ENCODE measurements at places on chromosomes 2 and 18. TPM values are rescaled to one million over a fixed set of nuclear protein-coding genes. Genes with fewer than 3 reads are reported as not detected.

Gene NTSR2
- total RNA-seq = not detected

Gene NETO1
- 2.0 TPM for total RNA-seq

DNA sequence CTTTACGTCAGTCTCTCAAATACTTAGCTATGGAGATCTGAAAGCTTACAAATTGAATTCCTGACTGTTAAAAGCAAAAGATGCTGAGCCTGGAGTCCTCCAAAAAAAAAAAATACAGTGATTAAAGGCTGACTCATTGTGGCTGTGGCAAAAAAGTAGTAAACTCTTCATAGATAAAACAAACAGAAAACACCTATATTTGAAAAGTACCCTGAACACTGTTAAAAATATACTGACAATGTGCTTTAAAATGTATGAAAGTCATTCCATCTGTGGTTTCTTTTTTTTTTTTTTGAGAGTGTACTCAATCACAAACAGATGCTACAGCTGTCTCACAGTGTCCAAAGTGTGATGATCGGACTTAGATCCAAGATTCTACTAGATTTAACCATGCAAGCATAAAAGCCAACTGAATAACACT, 267.6 kb upstream of the CYP26B1 start:
- DNase-seq = no peak

GRCh38 chr2:68416081-68416675, 50.9 kb downstream of the FBXO48 start:
- DNase-seq = no peak

Gene DLX2
- 0.41 TPM for total RNA-seq

Gene RND3
- 101 TPM for total RNA-seq

- DNase-seq = no peak
These were observed 28.1 kb upstream of the RASGRP3 start for GRCh38 chr2:33448220-33448899.

DNA sequence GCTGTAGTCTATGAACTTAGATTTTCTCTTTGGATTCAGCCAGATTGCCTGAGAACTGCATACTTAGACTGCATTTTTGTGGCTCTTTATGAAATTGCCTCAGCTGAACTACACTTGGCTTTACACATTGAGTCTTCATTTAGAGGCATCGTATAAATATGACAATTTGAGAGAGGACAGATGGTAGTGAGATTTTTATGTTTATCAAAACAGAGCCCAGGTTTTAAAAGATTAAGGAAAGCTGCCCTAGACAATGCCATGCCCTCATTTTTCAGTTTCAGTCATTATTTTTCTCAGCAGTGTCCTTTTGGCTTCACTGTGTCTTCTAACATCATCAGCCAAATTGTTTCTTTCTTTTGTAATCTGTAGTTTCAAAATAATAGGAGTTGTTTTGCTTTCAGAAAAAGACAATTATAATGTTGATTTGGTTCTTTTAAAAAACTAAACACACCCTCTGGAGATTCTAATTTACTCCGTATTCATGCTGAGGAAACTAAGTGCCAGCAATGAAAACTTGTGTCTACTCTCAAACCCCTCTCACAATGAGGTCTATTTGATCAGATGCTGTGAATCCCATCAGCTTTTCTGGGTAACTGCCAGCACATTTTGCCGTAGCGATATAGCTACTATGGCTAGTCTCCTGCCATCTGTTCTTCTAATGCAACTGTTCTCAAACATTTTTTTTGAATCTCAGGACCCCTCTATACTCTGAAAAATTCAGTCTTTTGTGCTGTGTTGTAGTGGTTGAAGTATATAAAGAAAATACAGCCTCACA, 46.2 kb downstream of the TWSG1 start:
- no peak for DNase-seq

Gene CABLES1
- 51.2 TPM for total RNA-seq

- DNase-seq = no peak
These were observed 53.6 kb downstream of the PKDCC start for GRCh38 chr2:42101206-42102023.

- no peak for DNase-seq
These were observed 74.5 kb downstream of the NCOA1 start for GRCh38 chr2:24565537-24565936.

GRCh38 chr2:14520385-14520945, 112.1 kb upstream of the LRATD1 start:
- no peak for DNase-seq

Gene CDCA7
- 6.3 TPM for total RNA-seq

- DNase-seq = no peak
These were observed 825.1 kb downstream of the SLC4A3 start for GRCh38 chr2:220452561-220452960.

GRCh38 chr2:233942731-233943130, 25.6 kb downstream of the TRPM8 start:
- no peak for DNase-seq

- DNase-seq = no peak
These were observed 28.6 kb upstream of the VWA3B start for GRCh38 chr2:98058191-98058975.

Gene STPG4
- not detected for total RNA-seq
